ENCODE measurements at places on chromosomes 3 and 15.

GRCh38 chr3:40324621-40325020 lies 15.1 kb downstream of the EIF1B start:
- DNase-seq = no peak

GRCh38 chr3:131388490-131388799 lies 6.9 kb downstream of the NUDT16 start:
- no peak for DNase-seq

DNA sequence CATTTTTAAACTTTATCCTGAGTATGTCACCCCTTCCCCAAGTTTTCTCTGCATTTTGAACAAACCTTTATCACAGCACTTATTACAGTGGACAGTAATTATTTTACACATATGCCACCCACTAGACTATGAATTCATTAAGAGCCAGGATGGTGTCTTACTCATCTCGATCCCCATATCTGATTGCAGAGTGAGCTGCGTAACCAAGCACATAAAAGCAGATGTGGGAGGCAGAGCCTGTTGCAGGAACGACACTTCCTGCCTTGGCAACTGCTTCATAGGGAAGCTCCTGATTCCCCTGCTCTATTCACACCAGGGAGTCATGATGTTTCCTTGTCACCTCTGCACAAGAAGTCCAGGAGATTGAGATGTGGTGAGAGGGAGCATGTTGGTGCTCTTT lies 91.1 kb downstream of the MINAR1 start:
- DNase-seq = no peak

GRCh38 chr3:14436954-14437281 lies 34.5 kb downstream of the SLC6A6 start:
- no peak for DNase-seq

DNA sequence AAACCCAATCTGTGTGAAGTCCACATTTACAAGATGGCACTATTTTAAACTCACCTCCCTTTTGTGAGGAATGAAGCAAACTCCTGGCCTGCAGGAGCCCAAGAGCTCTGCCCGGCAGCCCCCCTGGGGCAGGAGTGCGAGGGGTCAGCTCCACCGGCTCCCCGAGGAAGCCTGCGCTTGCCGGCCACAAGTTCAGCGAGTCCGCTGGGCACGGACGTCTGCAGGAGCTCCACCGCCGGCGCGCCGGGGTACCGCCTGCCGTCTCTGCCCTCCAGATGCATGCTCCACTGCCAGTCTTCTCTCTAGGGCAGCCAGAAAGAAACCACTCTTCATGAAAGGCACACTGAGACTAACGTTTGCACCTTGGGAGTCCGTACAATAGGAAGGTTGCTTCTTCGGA lies 17.5 kb downstream of the OCA2 start:
- DNase-seq = no peak

GRCh38 chr3:134074001-134074789 lies 44.5 kb upstream of the SLCO2A1 start:
- DNase-seq = no peak

GRCh38 chr15:80999623-81000036 lies 1.1 kb upstream of the TLNRD1 start:
- no peak for DNase-seq

DNA sequence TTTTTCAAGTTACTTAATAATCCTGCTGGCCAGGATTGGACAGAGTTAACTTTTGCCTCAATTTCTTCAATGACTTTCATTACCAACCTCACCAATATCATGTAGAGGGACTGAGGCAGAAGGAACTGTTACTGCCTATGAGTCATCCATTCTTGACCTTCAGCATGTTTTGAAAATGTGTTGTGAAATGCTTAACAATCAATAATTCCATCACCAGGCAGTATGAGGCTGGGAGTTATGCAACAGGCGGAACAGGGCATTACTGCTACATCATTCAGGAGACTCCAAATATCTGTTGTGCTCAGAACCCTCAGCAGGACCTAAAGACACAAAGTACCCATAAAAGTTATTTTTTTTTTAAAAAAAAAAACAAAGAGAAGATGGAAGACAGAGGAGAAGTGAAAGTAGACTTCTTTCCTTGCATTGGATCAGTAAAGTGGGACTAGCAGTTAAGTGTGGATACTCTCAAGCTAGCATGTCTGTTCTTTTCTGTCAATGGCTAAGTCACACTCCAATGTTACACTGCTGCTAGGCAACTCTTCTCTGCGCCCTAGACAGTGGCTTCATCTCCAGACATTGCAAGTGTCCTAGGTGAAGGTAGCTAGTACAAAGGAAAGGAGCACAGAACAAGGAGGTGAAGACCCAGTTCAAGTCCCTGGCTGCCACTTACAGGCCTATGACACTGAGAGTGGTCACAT lies 184.9 kb upstream of the LPP start:
- no peak for DNase-seq

All from chondrocyte (in vitro differentiated cells).